ENCODE measurements at places on chromosomes 16 and 17. TPM values are rescaled to one million over a fixed set of nuclear protein-coding genes. Genes with fewer than 3 reads are reported as not detected.

MRPS23 gene
- 58.2 TPM for total RNA-seq

NOL3 gene
- 14.8 TPM for total RNA-seq

SHISA6 gene
- not detected for total RNA-seq

C16orf74 gene
- total RNA-seq, result not detected

MYH3 gene
- total RNA-seq, result 1.6 TPM

DNA sequence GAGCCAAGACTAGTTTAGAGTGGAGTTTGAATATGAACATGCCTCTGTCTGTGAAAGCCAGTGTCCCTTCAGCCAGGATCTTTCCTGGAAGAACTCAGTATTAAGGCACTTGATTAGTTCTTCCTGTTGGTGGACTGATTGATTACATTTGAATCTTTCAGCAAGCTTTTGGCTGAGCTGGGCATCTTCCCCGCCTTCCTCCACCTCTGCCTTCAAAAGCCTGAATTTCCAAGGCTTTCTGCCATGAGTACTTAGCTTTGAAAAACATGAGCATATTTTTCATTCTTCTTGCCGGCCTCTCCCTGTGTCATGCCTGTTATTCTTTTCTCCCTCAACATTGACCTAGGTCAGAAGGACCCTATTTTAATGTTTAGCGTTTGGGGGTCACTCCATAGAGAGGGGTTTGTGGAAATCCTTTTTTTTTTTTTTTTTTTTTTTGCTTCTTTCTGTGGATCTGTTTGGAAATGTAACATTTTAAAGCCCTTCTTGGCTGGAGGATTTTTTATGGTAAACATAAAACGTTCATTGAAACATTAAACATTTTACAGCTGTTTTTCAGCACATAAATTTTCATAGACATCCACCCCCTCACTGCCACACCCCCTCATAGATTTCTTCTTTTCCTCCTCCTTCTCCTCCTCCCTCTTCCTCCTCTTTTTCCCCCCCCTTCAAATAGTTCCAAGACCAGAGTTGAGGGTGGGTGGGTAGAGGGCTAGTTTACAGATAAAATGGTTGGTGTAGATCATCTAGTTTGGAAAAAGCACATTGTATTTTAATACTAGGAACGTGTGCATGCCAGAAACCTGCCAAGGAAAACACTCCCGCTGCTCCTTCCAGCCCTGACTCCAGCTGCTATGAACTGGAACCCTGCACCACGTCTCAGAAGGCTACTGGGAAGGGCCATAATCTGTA, 645.9 kb downstream of the WWOX start:
- peaks cover 54% of the 10 kb centered on the region for H3K4me1 ChIP-seq
- H3K4me3 ChIP-seq, result no peak overlapping the region
- DNase-seq, result no peak
- peaks cover 2% of the 10 kb centered on the region for H3K36me3 ChIP-seq
- H3K27me3 ChIP-seq, result no peaks in the 10 kb centered on the region

DNA sequence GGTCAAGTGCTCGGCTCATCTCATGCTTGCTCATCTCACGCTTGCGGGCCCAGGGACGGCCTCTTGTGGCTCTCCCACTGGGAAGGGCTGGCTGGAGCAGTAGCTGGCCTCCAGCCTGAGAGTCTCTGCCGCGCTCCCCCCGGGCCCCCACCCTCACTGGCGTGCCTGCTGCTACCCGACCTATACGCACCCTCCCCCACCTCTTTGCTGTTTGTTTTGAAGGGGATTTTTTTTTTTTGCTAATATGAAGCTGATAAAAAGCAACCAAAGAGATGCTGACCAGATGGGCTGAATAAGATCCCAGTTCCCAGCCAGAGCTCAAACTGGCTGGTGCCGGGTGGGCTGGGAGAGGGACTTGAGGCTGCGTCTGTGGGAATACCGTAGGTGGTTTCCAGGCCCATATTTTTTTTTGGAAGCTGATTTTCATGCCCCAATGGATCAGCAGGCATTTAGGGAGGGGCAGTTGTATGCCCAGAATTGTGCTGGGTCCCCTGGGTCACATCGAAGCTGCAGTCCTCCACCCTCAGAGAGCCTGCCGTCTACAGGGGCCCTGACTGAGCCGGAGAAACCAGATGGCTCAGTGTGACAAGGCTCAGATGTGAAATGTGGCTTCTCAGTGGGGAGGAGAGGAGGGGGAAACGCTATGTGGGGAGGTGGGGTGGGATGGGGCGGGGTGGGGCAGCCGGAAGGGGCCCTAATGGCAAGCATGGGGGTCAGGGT, 115.0 kb downstream of the RAP1GAP2 start:
- H3K36me3 ChIP-seq, result peaks cover 15% of the 10 kb centered on the region
- no peak overlapping the region for H3K27ac ChIP-seq
- no peak overlapping the region for H3K4me3 ChIP-seq
- peaks cover 25% of the 10 kb centered on the region for H3K4me1 ChIP-seq
- no peak for DNase-seq

- peak within 1 kb of the TSS; percentile 87 for H3K27ac ChIP-seq
- DNase-seq, result peak; percentile 95
- peak within 1 kb of the TSS; percentile 86 for H3K4me3 ChIP-seq
- H3K27me3 ChIP-seq, result no peaks in the 10 kb centered on the region
These were observed at the start of gene ACD for GRCh38 chr16:67659675-67660563. Gene ACD (minus strand): TSS chr16:67660260. CDS start chr16:67660220, 40 bp downstream.

DNA sequence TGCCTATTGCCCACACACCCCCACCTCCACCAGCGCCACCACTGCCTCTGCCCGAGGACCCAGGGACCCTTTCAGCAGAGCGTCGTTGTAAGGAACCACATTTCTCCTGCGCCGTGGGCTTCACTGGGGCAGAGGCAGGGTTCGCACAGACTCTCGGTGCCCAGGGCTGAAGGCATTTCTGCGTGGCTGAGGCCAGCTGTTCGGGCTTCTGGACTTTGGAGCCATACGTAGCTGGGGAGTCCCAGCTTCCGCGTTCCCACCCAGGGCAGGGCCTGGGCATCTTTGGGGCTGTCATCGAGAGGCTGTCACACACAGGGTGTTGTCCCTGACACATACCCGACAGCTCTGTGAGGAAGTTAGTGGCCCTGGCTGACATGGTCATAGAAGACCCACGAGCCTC, 16.0 kb upstream of the SMIM5 start:
- no peaks in the 10 kb centered on the region for H3K4me1 ChIP-seq
- no peak overlapping the region for H3K27ac ChIP-seq
- H3K36me3 ChIP-seq, result no peaks in the 10 kb centered on the region
- no peak for DNase-seq

- no peaks in the 10 kb centered on the region for H3K27me3 ChIP-seq
- no peak overlapping the region for H3K27ac ChIP-seq
- DNase-seq, result peak; percentile 52
- H3K4me3 ChIP-seq, result no peak overlapping the region
These were observed 78.0 kb upstream of the ZNF750 start for GRCh38 chr17:82917699-82918345.

DNA sequence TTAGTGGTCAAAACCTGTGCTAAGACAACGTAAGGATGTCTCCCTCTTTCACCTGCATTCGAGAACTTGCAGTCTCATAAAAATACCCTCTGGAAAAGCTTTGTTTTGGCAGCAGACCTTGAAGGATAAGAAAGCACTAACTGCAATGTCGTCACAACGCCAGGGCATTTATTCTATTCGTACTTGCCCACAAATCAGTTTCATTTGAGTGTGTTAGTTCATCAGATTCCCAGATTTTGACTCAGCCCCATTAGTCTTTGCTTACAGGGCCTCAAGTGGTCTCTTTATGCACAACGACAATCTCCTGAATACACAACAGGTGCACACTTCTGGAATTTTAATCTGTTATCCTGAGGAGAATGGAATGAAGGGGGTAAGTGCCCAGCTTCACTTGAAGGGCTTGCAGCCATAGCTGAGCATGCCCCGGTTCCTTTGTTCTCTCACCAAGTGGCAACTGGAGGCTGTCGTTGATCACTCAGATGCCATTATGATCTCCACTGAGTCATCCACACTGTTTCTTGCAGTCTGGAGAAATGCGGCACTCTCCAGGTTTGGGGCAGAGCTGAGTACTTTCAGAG, 58.8 kb downstream of the CLEC19A start:
- no peak overlapping the region for H3K4me3 ChIP-seq
- H3K4me1 ChIP-seq, result no peaks in the 10 kb centered on the region
- no peak for DNase-seq
- H3K27me3 ChIP-seq, result peaks cover 14% of the 10 kb centered on the region

- H3K27me3 ChIP-seq, result no peaks in the 10 kb centered on the region
- peak overlapping the region; percentile 26 for H3K27ac ChIP-seq
- no peak overlapping the region for H3K4me3 ChIP-seq
- peaks cover 32% of the 10 kb centered on the region for H3K4me1 ChIP-seq
These were observed 15.0 kb downstream of the HASPIN start for GRCh38 chr17:3738562-3739295.

- no peak overlapping the region for H3K4me3 ChIP-seq
- H3K27me3 ChIP-seq, result peaks cover 3% of the 10 kb centered on the region
- H3K4me1 ChIP-seq, result no peaks in the 10 kb centered on the region
- DNase-seq, result no peak
- no peaks in the 10 kb centered on the region for H3K36me3 ChIP-seq
These were observed 158.1 kb upstream of the CIBAR2 start for GRCh38 chr16:85270374-85270773.

- no peaks in the 10 kb centered on the region for H3K27me3 ChIP-seq
- H3K4me3 ChIP-seq, result no peak overlapping the region
- H3K36me3 ChIP-seq, result peaks cover 3% of the 10 kb centered on the region
- H3K4me1 ChIP-seq, result peaks cover 26% of the 10 kb centered on the region
These were observed 235.7 kb upstream of the AXIN2 start for GRCh38 chr17:65797101-65797500.

GRCh38 chr17:76207275-76208059, 32.8 kb downstream of the RNF157 start:
- H3K4me3 ChIP-seq, result no peak overlapping the region
- H3K27me3 ChIP-seq, result no peaks in the 10 kb centered on the region
- DNase-seq, result no peak
- H3K36me3 ChIP-seq, result peaks cover 17% of the 10 kb centered on the region
